ENCODE measurements at places on chromosomes 5 and 9.

DNA sequence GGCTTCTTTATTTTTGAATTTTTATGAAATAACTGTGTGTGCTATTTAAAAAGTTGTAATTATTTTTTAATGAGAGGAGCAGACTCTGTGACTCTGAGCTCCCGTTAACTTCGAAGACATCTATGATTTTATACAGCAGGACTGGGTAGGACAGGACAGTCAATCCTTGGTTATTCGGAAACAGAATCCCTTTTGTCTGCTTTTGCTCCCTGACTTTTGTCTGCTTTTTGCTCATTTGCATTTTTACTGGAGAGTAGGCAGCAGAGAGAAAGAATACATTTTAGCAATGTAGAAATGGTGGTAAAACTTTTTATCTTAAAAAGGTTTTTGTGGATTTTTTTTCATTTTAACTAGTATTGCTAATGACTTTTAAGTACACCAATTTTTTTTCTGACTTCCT lies 303.6 kb downstream of the ARHGAP26 start:
- no peak for DNase-seq

- DNase-seq: no peak
Observed at GRCh38 chr9:23123048-23123632, 676.5 kb downstream of the DMRTA1 start.

GRCh38 chr5:160341309-160341870 lies 29.0 kb upstream of the CCNJL start:
- no peak for DNase-seq

DNA sequence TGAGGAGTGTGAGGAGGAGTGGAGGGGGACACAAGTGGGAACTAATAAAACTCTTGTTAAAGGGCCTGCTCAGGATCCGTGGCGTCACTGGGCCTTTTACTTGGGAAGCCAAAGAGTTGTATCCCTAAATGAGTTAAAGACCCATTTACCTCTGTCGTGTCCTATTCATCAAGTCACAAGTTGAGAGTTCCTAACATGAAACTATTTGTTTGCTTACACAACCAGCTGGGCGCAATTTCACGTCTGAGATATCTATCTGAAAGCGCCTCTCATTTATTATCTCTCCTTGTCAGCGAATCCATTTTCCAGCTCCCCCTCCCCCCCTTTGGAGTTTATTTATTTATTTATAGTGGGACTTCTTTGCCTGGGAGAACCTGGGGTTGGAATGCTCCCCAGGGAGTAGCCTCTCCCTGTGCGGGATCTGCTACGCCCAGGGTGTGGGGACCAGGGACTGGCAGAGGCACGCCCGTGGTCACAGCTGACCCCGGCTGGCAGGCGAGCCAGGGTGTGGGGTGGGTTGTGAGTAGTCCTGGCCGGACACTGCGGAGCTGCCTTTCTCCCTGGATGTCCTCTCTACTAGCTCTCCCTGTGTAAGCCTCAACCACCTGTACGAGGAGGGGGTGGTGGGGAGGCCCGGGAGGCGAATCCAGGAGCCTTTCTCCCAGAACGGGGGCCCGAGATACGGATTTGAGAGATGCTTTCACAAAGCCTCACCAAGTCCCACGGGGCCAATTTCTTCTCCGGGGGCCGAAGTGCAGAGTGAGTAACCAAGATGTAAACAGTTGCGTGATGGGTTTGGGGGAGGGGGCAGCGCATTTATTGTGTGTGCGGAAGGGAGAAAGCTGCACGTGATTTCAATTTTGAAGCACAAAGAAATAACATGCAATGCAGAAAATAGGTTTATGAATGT lies 15.3 kb downstream of the NR2F1 start:
- no peak for DNase-seq

GRCh38 chr5:57718155-57718554 lies 235.5 kb upstream of the ACTBL2 start:
- DNase-seq: no peak

GRCh38 chr9:125151730-125152129 lies 8.4 kb upstream of the SCAI start:
- DNase-seq: no peak
